ENCODE measurements at places on chromosomes 16 and 17.

- DNase-seq = no peak
Observed at GRCh38 chr16:79439901-79440300, 160.6 kb downstream of the MAF start.

GRCh38 chr17:49498029-49498615 lies 3.0 kb downstream of the NGFR start:
- peak; percentile 60 for DNase-seq

- DNase-seq = peak; percentile 18
Observed at GRCh38 chr16:11389083-11389482, 43.8 kb downstream of the RMI2 start.

- DNase-seq = no peak
Observed at GRCh38 chr17:42564815-42565522, 1.9 kb upstream of the MLX start.

- DNase-seq = no peak
Observed at GRCh38 chr16:49531931-49532840, 158.6 kb downstream of the C16orf78 start.

DNA sequence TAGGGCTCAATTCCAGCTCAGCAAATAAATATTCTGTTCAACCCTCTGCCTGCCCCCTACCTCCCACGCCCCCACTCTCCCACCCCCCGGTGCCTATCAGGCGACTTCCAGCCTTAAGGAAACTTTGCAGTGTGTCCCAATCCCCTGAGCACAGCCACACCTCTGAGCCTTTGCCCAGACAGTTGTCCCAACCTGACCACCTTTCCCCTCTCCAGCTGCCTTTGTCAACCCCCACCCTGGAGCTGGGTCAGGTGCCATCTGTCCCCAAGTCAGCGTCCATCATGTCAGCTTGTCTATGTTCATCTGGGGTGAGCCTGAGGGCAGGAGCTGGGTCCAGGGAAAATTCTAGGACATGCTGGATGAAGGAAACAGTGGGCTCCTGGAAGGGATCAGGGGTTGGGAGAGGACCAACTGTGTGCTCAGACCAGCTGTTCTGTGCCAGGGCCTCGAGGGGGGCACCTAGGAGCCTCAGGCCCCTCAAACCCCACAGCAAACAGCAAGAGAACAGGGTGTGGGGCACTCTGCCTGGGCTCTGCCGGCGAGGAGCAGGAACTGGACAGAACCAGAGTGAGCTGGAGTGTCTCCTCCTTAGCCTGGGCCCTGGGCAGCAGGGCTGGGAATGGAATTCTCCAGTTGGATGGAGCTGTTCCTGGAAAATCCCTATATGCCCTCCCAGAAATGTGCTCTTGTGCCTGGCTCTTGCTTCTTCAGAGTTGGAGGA lies 17.8 kb downstream of the CDH16 start:
- DNase-seq = peak; percentile 32

DNA sequence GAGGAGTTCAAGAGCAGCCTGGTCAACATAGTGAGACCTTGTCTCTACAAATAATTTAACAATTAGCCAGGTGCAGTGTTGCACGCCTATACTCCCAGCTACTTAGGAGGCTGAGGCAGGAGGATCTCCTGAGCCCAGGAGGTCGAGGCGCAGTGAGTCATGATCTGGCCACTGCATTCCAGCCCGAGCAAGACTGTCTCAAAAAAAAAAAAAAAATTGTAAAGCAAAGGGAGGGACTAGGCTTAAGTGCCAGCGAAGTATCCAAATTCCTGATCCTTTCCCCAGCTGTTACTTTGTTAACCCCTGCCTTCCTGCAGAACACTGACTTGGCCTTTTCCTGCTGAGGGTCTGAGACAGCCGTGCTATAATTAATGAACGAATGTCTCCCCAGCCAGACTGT lies 2.7 kb downstream of the GDPD3 start:
- no peak for DNase-seq

DNA sequence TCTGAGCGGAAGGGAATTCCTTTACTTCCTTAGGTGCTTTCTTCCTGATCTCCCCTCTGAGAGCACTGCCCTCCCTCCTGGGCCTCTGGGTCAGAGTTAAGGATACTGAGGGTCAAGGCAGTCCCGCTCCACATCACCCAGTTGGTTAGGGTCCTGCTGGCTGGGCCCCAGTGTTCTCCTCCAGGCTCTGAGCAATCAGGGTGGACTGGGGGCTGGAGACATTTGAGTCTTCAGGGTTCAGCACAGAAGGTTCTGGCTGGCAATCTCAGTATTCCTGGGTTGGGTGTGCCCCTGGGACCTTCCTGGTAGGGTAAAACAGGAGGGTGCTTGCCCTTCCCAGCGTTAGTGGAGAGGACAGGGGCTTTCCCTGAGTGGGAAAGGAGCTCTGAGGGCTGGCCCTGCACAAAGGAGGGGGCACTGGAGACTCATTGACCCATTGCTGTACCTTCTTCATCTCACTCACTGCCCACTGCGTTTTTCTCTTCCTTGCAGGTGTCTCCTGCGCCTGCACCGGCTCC lies 448 bp downstream of the MT1M start:
- DNase-seq = no peak

DNA sequence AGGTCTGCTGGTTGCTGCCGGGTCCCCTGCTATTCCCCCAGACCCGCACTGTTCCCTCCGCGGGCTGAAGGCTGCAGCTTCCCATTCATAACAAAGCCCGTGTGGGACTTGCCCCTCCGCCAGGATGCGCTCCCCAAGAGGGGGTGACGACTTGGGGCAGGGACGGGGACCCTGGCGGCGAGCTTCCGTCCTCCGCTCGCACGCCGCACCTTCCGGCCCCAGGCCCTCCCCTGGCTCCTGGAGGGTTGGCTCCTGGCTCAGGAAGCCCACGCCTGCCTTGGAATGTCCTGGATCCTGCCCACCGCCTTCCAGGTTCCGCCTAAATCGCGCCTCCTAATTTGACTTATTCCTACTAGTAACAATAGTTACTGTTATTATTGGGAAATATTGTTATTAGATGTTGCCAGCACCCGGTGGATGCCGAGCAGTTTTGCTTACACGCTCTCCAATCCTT lies 1.1 kb upstream of the TFAP4 start:
- DNase-seq = peak; percentile 77

- peak; percentile 87 for DNase-seq
Observed at GRCh38 chr17:79985943-79986391, 49.7 kb downstream of the TBC1D16 start.

DNA sequence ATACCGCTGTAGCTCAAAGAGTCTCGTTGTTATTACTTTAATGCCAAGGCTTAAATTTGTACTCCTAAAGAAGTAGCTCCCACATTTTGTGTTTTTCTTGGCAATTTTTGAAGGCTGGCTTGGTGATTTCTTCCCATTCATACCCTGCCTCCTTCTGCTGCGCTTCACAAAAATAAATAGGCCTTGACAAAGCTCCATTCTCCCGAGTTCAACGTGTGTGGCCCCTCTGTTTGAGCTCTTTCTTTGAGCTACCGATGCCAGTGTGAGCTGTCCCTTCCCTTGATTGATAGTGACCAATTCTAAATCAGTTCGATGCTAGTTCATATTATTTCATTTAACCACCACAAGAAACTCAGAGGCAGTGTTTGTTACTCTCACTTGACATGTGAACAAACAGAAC lies 96.8 kb downstream of the MAP2K6 start:
- DNase-seq = no peak

- no peak for DNase-seq
Observed at GRCh38 chr16:75456971-75457370, 7.5 kb downstream of the TMEM170A start.
